Stimulated activated CD4-positive, alpha-beta T cell treated with anti-CD3 and anti-CD28 coated beads, Interleukin-1b, Interleukin-23, amount 100 ng/mL, for 1 hour (primary cell): ENCODE measurements at places on chromosomes 3 and 15.

GRCh38 chr3:38581774-38582173 lies 67.7 kb downstream of the SCN5A start:
- DNase-seq, result no peak

GRCh38 chr15:77531191-77532000 lies 101.3 kb downstream of the LINGO1 start:
- no peak for DNase-seq

DNA sequence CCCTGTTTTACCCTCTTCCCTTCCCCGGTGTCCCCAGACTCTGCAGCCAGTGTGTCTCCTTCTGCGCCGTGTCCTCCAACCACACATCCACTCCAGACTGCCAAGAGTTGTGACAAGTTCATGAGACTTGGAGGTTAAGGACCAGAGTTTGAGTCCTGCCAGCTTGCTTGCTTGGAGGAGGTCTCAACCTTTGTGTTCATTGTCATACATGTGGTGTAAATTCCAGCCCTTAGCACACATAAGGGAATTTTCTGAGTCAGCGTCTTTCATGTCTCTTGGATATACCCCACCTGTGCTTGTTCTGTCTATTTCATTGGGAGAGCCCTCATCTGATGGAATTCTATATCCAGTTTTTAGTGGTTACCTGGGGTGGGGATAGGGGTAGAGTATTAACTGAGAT lies 13.3 kb downstream of the CORO2B start:
- no peak for DNase-seq

DNA sequence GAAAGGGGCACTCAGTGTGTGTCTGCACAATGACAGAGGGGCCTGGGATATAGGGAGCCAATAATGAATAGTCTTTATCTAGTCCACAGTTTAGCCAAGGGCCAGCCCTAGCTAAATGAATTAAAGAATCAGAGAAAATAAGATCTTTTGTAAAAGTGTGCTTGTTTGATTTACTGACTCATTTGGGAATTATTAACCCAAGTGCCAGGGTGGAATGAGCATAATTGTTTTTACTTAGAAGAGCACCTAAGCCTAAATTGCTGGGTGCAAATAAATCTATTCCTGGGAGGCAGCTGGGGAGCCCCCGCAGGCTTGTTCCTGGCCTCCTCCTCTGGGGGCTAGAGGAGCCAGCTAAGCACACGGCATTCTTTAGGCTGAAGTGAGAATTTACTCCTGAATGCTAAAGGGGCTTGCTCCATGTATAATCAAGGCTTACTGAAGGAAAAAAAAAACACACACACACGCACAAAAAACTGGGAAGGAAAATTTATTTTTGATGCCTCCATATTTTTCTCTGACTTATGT lies 405.3 kb upstream of the SUCLG2 start:
- no peak for DNase-seq

DNA sequence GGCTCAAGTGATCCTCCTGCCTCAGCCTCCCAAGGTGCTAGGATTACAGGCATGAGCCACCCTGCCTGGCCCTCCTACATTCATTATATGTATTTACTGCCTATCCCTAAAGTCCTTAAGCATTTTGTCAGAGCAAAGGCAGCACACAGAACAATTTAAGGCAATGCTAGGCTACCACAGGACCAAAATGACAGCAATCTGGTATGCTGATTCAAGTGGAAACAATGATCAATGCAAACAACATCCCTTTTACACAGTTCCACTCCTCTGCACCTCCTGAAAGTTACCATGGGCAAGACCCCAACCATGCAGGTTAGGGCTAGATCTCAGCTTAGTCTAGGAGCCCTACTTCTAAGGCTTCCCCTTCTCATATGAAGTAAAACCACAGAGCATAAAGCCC lies 40.3 kb downstream of the SPG11 start:
- no peak for DNase-seq

- no peak for DNase-seq
These were observed 41.8 kb upstream of the UTS2B start for GRCh38 chr3:191372122-191372521.

GRCh38 chr15:85036716-85037115 lies 55.1 kb downstream of the PDE8A start:
- no peak for DNase-seq

- no peak for DNase-seq
These were observed 111.5 kb upstream of the FLNB start for GRCh38 chr3:57896691-57897090.

GRCh38 chr15:71677766-71678165 lies 132.6 kb upstream of the NR2E3 start:
- DNase-seq, result no peak

DNA sequence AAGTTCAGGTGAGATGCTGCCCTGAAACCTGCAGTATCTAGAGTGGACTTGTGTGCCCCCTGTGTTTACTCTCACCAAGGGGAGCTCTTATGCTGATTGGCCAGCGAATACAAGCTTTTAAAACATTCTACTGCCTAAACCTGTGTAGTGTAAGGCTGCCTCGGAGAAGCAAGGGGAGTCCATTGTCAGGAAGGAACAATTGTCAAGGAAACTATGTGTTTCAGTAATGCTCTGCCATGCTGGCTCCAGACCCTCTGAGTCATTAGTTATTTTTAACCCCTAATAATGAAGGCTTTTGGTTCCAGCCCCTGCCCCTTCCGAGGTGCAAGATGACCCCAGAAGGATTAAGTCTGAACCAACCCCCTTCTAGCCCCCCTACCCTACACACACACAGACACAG lies 66.1 kb upstream of the CHMP2B start:
- no peak for DNase-seq

DNA sequence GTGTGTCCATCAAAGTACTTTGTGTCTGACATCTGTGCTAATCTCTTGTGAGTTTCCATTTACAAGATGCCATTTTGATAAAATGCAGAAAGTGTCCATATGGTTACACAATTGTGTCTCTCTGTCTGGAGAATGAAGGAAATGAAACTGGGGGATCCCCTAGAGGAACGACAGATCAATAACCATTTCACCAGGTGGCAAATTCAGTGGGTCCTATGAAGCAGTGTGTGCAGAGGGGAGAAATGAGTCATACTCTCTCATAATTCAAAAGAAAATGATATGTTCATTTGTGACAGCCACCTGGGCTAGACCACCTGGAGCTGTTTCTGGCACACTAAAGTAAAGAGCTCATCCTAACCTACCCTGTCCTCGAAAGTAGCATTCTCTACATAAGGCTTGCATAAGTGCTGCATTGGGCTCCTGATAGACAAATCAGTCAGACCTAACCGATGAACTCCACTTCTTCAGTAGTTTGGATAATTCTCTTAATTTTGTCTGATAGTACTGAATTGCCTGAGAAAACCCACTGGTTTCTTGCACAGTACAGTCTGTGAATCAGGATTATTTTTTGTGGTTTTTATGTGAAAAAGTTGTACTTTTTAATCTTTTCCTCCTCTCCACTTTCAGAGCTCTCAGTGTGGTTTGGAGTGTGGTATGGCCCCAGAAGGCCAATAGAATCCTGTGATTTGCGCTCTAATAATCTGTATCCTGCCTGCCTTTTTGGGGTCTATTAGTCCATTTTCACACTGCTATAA lies 10.3 kb upstream of the CD47 start:
- DNase-seq, result no peak

- no peak for DNase-seq
These were observed 243.5 kb downstream of the NFKBIZ start for GRCh38 chr3:102092617-102093466.

DNA sequence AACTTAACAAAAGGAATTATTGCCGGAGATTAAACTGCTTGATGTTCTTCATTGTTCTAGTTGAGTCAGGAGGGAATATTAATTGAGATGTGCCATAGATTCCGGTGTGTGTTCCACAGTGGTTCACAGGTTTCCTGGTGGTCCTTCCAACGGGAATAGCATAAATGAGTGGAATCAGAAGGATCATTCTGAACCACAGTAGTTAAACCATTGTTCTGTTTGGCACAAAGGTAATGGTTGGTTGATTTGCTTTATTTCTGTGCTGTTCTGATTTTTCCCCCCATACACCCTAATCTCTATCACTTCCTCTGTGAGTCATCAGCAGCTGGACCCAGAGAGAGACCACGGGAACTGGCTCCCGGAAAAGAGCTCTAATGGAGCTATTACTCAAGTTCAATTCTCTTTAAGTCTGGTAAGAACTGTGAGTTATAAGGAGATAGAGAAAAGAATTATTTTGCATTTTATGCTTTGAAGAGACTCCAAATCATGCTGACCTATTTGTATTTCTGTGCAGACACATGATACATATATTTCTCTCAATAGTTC lies 627.2 kb downstream of the ZIC1 start:
- no peak for DNase-seq

GRCh38 chr15:75346796-75347221 lies at the start of gene NEIL1:
Gene NEIL1 (plus strand): TSS chr15:75347039. CDS start chr15:75348906, 1,867 bp downstream.
- no peak for DNase-seq

DNA sequence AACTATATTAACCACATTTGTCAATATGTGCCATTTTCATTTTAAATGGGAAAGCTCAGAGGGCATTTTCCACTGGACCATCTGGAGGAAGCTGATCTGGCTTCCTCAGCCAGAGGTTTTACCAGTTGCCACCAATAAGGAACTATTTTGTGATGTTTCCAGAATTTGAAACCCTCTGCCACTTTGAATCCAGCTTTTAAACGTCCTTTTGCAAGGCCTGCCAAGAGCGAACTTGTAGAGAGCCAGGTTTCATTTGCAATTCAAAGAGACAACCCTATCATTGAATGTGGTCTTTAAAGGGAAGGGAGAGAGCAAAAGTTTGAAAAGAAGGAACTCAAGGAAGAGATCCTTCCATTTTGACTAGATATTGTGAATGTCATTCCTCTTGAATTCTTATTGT lies 123.3 kb upstream of the CHL1 start:
- DNase-seq, result no peak

GRCh38 chr15:80940331-80940730 lies 49.3 kb downstream of the MESD start:
- DNase-seq, result no peak

GRCh38 chr15:42704492-42704926 lies 32.4 kb downstream of the CDAN1 start:
- peak; percentile 24 for DNase-seq

DNA sequence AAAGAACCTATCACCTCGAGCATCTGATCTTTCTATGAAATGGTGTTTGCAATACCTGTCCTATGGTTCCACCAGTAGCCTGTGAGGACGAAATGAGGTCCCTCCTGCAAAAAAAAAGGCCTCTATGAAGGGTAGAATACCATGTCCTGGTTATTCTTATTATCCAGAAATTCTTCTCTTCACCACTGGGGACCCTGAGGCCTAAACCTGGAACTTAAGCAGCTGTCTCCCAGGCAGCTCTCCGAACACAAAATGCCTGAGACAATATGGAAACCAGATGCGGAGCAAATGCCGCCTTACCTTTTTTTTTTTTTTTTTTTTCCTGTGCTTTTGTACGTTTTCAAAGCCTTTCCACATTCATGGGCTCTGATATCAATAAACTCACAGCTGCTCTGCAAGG lies 62.1 kb upstream of the WNT5A start:
- DNase-seq, result no peak

DNA sequence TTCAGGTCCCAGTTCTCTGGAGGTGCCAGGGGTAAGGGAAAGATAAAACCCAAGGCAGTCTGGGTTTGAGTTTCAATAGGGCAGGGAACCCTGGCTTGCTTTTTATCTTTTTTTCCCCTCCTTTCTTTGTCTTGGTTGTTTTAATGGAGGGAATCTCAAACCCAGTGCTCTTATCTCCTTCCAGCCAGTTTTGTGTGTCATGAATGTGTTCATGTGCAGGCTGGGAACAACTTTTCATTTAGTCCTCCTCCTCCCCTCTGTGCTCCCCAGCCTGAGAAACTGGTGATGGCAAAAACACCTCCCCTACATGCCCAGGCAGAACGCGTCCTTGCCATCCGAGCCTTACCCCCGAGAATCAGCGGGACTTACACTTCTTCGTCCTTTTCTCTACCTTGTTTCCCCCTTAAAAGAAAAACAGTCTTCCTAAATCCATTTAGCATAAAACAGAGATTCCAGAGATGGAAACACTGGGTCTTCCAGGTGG lies 10.9 kb downstream of the SEMA3G start:
- no peak for DNase-seq

DNA sequence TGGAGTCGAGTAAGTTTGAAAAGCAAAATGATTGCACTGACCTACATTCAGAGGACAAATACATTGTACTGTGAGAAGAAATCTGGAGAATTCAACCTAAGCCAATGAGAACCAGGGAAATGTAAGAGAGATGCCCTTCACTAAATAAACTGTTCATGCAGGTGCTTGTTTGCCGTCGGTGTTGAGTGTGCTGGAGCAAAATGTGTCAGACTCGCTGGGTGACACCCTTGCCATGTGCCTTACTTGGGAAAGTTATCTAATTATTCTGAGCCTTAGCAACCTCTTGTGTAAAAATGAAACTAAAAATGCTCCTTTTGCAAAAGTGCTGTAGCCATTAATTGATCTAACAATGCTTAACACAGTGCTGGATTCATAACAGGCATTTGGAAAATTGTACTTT lies 140.4 kb downstream of the GABRB3 start:
- DNase-seq, result no peak

GRCh38 chr3:176655404-176656094 lies 541.7 kb downstream of the TBL1XR1 start:
- no peak for DNase-seq

DNA sequence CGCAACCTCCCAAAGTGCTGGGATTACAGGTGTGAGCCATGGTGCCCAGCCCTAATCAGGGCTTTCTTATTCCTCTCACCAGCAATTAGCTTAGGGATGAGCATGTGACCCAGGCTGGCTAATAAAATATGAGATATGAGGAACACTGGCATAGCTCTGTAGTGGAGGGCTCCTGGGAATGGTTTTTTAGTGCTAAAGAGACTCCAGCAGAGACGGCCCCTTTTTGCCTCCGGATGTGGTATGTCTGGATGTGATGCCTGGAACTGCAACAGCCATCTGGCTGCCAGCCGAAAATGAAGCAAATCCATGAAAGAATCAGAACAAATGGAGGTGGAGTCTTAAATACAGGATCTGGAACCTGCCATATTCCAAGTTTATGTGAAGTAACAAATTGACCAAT lies 69.1 kb upstream of the MAGI1 start:
- no peak for DNase-seq

DNA sequence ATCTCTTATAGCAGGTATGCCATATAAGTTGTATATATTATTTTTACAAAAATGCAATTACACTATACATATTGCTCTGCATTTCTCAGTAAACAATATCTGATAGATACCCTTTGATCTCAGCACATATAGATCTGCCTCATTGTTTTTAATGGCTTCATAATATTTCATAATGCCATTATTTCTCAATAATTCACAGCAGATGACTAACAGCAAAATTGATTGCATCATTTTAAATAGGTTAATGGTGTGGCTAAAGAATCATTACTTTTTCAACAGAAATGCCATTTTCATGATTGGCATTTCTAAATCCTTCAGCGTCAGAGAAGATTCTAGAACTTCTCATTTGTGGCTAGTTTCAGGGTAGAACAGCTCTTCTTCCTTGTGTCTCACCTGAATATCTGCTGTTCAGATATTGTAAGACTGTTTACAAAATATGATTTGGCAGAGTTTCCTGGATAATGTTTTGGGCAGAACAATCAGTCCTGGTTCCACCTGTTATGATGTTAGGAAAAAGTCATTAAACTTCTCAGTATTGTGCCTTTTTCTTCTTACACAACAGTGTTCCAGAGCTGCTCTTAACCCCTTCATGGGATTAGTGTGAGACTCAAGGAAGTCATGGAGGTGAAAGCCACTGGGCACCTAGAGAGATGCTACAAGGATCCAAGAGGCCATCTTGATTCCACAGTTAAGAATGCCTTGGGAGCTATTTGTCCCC lies 397.6 kb upstream of the THBS1 start:
- DNase-seq, result no peak
